Stimulated activated memory B cell treated with anti-CD40 and anti-IgM and Interleukin-4, amounts not matched to agents 10 μg/mL and 1 μg/mL and 100 μg/mL, for 72 hours (primary cell): ENCODE measurements at places on chromosomes 3 and 15.

DNA sequence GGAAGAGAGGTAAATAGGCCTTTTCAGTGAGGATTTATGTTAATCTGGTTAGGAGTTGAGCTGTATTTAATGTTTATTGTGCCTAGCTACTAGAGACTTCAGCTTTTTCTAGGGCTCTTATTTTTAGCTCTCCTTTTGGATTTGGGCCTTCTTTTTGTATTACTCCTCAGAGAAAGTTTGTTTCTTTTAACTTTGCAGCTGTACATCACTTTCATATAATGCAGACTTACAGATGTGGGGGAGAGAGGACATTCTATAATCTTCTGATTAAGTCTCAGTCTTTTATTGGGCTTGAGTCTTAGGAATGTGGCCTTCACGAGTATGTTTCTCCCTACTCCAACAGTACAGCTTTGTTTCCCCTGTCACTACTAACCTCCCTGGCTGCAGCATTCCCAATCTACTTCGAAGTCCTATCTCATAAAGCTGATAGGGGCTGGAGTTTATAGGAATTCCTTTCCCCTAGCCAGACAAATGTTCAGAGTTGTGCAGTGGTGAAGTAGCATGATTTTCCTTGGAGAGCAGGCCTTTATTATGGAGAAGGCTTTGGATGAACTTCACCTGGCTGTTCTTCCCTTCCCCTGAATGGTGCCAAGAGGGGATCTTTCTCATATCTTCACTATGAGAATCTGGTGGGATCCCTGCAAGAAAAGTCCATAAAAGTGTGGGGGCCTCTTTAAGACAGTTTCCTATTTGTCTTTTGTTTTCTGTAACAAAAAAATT is 82.2 kb upstream of the CBLB start:
- no peak for ATAC-seq

DNA sequence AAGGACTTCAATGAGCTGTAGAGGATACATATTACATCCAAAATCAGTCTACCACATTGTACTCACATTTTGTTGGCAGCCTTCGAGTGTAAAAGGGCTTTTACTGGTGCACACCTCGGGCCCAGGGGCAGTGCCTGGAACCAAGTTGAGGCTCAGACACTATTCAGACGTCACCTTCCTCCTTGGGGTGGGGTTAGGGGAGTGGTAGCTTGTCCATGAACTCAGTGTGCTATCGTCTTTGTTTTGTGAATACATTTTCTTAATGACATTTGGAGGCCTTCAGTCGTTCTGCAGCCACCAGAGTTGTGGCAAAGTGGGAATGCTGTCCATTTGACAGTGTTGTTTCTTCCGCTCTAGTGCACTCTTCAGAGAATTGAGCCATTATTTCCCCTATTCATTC is 114.2 kb downstream of the PGPEP1L start:
- no peak for ATAC-seq

DNA sequence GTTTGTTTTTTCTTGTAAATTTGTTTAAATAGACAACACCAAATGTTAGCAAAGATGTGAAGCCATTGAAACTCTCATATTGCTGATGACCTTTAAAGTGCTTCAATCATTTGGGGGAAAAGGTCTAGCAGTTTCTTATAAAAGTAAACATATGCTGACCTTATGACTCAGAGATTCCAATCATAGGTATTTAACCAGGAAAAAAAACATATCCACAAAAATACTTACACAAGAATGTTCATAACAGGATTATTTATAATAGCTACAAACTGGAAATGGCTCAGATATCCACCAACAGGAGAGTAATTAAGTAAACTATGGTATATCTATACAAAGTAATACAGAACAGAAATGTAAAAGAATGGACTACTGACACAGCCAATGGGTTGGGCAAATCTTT is 27.1 kb upstream of the RORA start:
- ATAC-seq, result no peak

GRCh38 chr15:79016527-79017170 is 71.8 kb upstream of the CTSH start:
- no peak for ATAC-seq

GRCh38 chr15:60660290-60661051 is 181.5 kb upstream of the ICE2 start:
- ATAC-seq, result no peak
